ENCODE measurements at places on chromosomes 2 and 18.

DNA sequence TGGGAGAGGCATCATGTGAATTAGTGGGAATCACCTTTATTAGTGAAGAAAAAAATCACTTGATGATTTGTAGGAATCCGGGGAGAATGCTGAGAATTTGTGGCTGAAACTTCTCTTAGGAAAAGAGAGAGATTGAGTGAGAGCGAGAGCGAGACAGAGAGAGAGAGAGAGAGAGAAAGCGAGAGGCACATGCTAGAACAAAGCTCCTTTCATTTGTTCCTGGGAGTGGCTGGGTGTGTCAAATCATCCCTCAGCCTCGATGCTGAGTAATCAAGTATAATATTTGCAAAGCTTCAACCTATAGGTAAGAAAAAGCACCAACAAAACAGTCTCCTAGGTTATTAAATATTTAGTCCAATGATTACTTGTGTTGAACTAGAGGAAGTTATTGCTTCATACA lies 4.4 kb upstream of the SERPINB5 start:
- no peak for DNase-seq

GRCh38 chr2:17864676-17865075 lies 13.8 kb upstream of the KCNS3 start:
- no peak for DNase-seq

- no peak for DNase-seq
These were observed 33.9 kb downstream of the SOWAHC start for GRCh38 chr2:109648041-109648527.

DNA sequence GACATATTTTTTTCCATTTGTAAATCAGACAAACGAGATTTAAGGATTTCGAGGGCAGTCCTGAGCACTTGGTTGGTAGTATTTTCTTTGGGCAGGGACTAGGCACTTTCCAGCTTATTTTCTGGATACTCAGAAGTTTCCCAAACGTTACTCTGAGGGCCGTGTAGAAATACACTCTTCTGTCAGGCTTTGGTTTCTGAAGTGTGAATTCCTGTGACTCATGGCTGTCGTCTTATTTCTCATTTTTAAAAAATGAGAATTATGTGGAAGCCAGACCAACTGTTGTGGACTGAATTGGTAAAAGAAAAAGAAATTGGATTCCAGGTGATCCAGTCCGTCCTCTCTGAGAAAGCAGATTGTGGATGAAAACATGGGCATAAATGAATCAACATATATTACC lies 658.6 kb upstream of the FANCL start:
- no peak for DNase-seq

All from GM04504 (cell line).